ENCODE measurements at places on chromosomes 6 and 20. TPM values are rescaled to one million over a fixed set of nuclear protein-coding genes. Genes with fewer than 3 reads are reported as not detected.

MMS22L gene
- 24.5 TPM for total RNA-seq

FAXC gene
- 2.6 TPM for total RNA-seq

SAMD3 gene
- not detected for total RNA-seq

SPO11 gene
- total RNA-seq, result not detected

ANGPT4 gene
- total RNA-seq, result not detected

MGME1 gene
- total RNA-seq, result 12.3 TPM

ULBP2 gene
- 9.6 TPM for total RNA-seq

FUT9 gene
- total RNA-seq, result not detected

TPBG gene
- total RNA-seq, result 6.5 TPM

KCNQ2 gene
- total RNA-seq, result not detected

EHMT2 gene
- 43.8 TPM for total RNA-seq

ARFGEF3 gene
- 3.5 TPM for total RNA-seq

APCDD1L gene
- 6.5 TPM for total RNA-seq

TMC2 gene
- not detected for total RNA-seq

SUMO4 gene
- total RNA-seq, result 0.32 TPM

ZSCAN9 gene
- 14.6 TPM for total RNA-seq

TRIM15 gene
- total RNA-seq, result not detected

TMEM200A gene
- total RNA-seq, result 3.0 TPM

PLAGL2 gene
- total RNA-seq, result 3.2 TPM

TREM2 gene
- not detected for total RNA-seq

DEFB132 gene
- total RNA-seq, result not detected

IFNGR1 gene
- 71.5 TPM for total RNA-seq

ADTRP gene
- 5.3 TPM for total RNA-seq
